Pancreas (tissue), 10 donors: ENCODE measurements at places on chromosomes 11 and 22. TPM values are rescaled to one million over a fixed set of nuclear protein-coding genes. Genes with fewer than 3 reads are reported as not detected.

DNA sequence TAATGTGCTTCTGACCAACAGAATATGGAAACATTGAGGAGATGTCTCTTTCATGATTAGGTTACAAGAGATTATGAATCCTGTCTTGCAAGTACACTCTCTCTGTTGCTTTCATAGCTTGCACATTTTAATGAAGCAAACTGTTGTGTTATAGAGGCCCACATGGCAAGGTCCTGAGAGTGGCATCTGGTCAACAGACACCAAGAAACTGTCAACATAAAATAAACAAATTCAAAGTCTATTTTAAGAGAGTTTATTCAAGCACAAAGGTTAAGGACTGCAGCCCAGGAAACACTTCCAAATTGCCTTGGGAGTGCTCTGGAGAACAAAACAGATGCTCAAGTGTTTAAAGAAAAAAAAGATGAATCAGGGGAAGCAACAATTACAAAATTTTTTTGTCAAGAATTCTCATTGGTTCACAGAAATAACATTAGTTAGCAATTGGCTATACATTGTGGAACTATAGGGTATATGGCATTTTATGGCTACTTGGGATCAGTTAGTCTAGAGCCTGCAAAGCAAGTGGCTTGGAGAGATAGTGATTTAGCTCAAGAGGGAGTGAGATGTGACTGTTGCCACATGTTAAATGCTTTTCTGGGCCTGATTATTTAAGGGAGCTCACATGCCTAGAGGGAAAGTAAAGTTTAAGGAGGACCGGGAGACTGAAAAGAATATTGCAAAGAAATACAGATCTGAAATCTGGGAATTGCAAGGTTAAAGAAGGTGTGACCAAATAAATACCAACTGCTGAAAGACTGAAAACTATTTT is 54.6 kb downstream of the CTSC start:
- no peak for DNase-seq

DNA sequence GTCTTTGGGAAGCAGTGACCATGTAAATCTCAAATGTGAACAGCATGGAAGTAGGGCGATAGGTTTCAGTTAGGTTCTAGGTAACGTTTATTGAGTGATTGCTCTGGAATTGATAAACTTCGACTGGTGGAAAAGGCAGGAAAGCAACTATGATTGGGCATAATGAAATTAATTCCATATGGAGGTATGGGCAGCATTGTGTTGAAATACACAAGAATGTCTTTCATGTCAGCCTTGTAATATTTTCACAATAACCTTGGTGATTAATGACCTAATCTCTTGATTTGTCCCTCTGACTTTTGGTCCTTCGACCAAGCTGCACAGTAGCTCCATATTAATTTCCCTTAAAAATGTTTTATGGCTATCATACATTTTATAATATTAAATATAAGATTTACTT is 2.8 kb downstream of the CEP57 start:
- no peak for DNase-seq

DNA sequence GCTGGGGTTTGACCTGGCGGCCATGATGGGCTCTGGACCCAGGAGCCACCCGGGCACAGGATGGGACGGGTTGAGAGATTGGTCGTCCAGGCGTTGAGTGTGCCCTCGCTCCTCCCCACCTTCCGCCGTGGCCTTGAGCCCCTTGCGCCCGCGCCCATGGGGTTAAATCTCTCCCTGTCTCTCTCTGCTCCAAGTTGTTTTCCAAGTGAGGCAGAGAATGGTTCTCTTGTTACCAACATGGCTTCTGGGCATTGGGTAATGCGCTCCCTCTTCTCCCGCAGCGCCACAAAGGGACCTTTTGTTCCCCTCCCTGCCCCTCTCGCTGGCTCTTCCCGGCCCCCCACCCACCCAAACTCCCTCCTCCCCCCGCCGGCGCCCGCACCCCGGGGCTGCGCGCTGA is 18.8 kb upstream of the PICK1 start:
- no peak for DNase-seq

- DNase-seq, result no peak
Measured at GRCh38 chr11:44416776-44417175, 106.8 kb upstream of the ALX4 start.

DNA sequence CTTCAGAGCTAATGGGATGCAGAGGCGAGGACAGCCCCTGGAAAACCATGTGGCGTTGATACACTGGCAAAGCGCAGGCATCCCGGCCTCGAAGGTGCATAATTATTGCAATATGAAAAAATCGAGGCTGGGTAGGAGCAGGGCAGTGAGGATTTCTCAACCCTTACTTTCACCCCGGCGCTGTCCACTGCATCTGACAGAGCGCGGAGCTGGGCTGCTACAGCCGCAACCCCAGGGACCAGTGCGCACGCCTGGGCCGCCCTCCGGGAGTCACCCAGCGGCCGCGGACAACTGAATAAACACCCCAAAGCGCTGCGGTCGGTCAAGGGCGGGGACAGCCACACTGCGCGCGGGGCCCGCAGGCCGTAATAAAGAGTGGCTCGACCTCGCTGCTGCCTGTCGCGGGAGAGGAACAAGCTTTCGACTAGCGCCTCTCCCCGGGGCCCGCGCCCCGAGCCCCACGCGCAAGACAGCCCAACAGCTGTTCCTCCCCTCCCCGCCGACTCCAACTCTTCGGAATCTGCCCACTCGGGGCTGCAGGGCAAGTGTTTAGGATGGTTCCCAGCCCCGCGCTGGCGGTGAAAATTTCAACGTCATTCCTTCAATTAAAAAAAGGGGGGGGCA is 3.6 kb upstream of the WT1 start:
- no peak for DNase-seq

GRCh38 chr11:133269267-133269666 is 263.0 kb downstream of the OPCML start:
- no peak for DNase-seq

DNA sequence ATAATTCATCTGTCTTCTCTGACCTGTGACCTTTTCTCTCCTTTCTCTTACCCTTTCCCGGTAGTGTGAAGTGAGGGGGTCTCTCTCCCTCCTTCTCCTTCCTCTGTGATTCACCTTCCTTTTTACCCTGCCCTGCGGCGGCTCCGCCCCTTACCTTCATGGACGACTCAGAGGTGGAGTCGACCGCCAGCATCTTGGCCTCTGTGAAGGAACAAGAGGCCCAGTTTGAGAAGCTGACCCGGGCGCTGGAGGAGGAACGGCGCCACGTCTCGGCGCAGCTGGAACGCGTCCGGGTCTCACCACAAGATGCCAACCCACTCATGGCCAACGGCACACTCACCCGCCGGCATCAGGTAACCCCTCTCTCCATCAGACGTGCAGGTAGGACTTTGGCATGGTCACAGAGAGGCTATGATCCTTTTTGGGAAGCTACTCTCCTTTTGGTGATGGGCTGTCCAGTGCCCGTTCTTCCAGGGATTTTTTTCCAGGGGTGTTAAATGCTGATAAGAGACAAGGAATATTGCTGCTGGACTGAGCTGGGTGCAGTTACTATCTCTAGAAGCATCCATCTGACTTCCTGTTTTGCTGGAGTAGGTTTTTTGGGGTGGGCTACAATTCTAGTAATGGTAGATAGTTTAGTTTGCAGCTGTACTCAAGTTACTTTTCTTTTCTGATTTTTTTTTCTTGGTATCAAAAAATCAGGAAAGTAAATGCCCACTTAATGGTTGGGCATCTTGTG is 29.9 kb downstream of the CTNND1 start:
- no peak for DNase-seq

GRCh38 chr22:43228330-43228729 is 41.4 kb upstream of the TTLL12 start:
- DNase-seq, result no peak

- no peak for DNase-seq
Measured at GRCh38 chr11:120978701-120979100, 45.2 kb upstream of the TBCEL start.

GRCh38 chr11:117026593-117027330 is 71.5 kb downstream of the SIK3 start:
- DNase-seq, result no peak

DNA sequence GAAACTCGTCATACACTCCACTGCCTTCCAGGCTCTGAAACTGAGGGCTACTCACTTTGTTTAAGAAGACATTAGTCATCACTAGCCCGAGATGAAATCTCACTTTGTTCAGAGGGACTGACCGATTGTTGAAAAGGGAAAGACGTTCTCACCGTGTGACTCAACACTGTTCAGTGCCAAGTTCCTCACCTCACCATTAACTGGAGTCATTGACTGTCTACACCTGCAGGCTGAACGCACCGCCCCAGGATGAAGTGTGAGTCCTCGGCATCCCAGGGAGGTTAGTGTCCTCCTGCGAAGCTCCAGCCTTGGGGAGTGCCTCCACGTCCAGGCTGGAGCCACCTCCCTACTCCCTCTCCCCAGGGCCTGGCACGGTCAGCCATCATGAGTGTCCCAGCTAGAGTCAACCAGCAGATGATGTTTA is 30.4 kb downstream of the FADD start:
- DNase-seq, result no peak

DNA sequence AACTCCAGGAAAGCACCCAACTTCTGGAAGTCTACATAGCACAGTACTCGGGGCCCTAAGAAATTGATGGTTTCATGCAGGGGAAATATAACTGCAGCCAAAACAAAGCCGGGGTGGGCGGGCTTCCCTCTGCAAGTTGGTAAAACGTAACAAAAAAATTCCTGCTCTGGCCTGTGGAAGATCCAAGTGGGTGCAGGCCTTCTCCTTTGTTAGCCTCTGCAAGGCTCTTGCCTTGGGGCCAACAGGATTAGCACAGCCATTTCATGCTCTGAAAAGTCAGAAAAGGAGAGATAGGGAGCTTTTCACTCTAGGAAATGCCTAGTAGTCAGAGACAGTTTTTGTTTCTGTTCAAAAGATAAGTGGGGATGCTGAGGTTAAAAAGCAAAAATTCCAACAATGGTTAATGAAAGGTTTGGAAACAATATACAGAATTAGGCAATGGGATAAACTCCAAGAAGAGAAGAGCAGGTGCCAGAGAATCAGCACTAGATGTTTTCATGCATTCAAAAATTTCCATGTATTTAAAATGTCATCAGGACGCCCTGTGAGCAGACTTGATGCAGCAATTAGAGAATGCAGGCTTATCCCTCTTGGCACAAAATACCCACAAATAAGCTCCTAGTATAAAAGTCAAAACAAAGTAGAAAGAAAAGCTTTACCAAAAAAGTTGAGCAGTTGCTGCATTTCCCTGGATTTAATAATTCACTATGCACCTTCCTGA is 72.3 kb upstream of the CHRM4 start:
- no peak for DNase-seq

DNA sequence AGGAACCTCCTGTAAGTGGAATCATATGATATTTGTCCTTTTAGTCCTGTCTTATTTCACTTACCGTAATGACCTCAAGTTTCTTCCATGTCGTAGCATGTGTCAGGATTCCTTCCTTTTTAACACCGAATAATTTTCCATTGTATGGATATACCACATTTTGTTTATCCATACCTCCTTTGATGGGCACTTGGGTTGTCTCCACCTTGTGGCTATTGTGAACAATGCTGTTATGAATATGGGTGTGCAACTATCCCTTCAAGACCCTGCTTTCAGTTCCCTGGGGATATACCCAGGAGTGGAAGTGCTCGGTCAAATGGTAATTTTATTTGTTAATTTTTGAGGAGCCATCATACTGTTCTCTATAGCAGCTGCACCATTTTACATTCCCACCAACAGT is 244.9 kb upstream of the BLID start:
- no peak for DNase-seq

DNA sequence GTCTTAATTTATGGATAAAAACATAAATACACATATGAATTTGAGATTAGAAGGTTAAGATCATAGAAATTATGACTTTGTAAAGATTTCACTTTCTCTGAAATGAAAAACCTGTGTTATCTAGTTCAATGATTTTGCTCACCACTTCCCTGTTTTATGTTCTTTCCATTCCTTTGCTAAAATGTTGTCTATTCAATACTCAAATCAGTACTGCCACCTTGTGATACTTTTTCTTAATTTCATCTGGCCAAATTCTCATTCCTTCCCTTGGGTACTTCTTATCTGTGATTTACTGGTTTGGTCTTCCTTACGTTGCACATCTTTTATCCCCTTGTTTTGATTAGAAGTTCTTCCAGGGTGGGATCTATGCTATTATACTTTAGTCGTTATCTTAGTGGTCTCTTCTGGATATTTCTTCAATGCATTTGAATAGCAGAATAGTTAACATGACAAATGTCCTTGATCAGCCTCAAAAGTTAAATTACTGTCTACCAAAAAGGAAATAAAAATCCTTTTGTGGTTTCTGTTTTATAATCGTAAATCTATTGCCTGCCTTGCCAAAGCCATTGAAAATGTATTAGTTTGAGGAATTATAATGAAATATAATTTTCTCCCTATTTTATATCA is 197.0 kb downstream of the PGR start:
- no peak for DNase-seq

DNA sequence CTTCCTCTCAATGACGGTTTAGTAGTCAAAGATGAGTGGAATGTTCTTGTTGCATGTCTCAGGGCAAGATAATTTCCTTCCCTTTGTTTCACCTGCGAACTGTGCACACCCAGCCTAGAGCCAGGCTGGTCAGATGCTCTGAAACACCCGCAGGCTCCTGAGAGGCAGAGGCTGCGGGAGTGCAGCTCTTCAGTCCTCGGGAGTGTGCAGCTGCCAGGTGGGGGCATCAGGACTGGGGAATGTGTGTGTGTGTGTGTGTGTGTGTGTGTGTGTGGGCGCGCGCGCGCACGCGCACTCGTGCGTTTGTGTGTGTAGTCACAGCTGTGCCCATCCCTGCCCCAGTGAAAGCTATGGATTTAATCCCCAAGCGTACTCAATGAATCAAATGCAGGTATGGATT is 136.2 kb upstream of the NTM start:
- DNase-seq, result no peak

DNA sequence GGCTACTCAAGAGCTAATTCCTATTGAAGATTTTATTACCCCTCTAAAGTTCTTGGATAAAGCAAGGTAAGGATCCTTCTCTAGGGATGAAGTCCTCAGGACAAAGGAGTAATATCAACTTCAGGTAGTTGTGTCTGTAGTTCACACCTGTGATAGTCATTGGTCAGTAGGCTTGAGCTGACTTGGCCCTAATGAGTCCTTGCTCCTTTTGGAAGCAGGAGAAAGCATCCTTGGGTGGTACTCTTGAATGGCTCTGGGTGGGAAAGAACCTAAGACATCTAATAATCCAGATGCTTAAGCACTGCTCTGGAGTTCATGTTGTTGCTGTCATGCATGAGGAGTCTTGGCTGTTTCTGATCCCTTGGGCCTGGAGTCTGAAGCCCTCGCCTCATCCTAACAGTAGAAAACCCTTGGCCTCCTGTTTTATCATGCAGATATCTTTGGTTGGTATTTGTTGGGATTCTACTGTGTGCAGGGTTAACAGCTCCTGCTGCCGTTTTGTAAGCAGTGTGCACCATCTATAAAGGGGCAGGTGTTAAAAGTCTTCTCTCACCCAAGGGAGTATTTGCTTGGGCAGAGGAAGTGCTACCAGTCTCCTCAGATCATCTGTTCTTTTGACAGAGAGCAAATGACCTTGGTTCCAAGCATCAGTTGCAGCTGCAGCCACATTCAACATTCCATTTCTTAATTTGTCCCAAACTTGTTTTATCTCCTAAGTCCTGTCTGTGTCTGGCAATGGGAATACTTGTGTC is 2.7 kb downstream of the MRPL40 start:
- no peak for DNase-seq

- no peak for DNase-seq
Measured at GRCh38 chr11:40380835-40381234, 1078.6 kb downstream of the LRRC4C start.

- no peak for DNase-seq
Measured at GRCh38 chr11:1521382-1522080, 35.0 kb upstream of the MOB2 start.

The CD3D gene
- total RNA-seq, result 0.55 TPM

The TRMU gene
- total RNA-seq, result 15.0 TPM

The TMEM126B gene
- 15.1 TPM for total RNA-seq

The RASSF7 gene
- total RNA-seq, result 35.7 TPM

The TMEM121B gene
- 0.60 TPM for total RNA-seq

The CBY1 gene
- 17.4 TPM for total RNA-seq

The OR4D5 gene
- 2.4 TPM for total RNA-seq

The SLC37A4 gene
- 37.4 TPM for total RNA-seq
